ENCODE measurements at places on chromosomes 13 and 19.

- peak; percentile 39 for DNase-seq
Measured at GRCh38 chr13:102870677-102871415, 25.0 kb downstream of the ERCC5 start.

DNA sequence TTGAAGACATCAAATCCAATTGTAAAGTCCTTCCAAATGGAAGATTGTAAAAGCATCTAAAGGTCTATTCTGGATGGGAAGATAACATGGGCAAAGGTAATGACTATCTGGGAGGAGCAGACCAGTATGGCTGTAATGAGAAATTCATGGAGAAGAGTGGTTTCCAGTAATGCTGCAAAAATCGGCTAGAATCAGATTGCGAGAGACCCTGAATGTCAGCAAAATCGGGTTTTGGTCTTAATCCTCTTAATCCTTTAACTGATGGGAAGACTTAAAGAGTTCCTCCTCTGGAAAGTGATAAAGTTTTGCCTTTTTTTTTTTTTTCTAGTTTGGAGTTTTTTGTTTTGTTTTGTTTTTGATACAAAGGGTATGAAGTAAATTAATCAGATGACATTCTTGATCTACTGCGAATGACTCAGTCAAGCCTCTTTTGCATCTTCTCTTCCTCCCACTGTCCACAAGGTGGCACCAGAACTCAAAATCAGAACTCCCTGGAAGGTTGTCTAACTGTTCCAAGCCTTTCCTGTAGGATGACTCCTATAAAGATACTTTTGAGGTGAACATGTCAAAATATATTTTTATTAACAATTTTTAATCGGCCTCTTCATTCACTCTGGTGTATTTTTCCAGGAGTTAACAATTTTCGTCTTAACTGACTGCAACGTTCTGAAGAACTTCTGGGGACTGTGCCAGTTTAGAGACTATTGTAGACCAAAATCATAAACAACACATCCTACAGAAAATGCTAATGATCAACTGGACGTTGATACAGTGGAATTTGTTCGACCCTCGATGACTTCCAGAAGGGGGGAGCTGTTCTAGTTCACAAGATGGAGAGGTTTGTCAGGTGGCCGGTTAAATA, 213.3 kb upstream of the MIR17HG start:
- peak; percentile 26 for DNase-seq

- no peak for DNase-seq
Measured at GRCh38 chr13:108795841-108796240, 166.4 kb downstream of the MYO16 start.

DNA sequence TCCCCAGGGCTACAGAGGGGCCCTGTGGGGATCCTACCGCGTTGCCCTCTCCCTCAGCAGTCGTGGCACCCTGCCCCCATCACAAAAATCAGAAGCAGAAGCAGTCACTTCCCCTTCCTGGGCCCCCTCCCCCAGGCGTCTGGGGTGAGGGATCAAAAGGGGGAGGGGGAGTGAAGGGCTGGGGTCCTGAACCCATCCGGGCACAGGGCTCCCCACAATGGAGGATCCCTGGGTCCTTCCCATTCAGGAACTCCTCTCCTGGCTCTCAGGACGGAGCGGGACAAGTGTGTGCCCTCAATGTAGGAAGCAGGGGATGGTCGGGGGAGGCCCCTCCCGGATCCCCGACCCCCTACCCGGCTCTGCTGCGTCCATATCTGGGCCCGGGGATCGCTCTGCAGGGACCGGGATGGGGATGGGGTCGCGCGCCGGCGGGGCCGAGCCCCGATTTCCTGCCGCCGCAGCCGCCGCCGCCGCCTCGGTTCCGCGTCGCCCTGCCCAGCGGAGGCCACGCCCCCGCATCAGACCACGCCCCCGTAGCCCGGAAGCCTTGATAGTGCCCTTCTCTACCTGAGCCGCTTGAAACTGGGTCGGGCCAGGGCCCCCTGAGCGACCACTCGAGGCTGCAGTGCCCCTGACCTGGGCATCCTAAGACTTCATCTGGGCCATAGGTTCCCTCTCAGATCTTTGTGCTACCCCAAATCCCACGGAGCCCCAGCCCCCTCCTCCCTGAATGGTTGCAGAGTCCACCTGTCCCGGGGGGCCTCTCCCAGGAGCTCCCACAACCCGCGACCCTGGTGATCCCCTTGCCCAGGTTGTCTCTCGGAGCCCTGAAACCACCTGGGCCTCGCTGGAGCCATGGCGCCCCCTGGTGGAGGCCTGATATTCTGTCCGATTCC, at the start of gene GMIP:
Gene GMIP, minus strand, starts transcription at position 500 of the 896 bp plus-strand sequence. Its CDS starts 128 bp downstream, at position 372.
- DNase-seq, result peak; percentile 62

DNA sequence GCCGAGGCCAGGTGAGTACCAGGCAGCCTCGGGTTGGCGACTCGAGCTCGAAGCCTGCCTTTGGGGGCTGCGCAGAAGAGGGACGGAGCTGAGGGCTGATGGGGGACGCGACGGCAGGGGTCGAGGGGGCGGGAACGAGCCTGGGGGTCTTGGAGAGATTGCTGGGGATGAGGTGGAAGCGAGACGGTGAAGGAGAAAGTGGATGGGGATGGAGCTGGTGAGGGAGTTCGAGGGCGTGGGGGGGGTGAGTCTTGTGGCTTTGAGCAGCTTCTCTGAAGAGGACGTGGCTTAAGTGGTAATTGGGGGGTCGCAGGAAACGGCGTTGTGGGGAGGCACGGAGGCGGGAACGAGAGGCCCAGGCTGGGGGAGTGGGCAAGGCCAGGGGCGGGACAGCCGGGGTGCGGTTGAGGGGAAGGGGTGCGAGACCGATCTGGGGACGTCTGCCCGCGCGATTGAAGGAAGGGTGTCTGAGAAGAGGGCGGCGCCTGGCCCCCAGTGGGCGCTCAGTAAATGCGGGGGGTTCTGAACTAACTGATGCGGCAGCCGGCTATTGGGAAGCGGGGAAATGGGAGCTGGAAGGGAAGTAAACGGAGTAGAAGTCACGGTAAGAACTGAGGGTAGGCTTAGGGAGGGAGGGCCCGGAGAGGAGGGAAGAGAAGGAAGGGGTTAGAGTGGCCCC, 426 bp downstream of the MYO9B start:
- no peak for DNase-seq

GRCh38 chr13:109209526-109209925, 576.9 kb downstream of the IRS2 start:
- no peak for DNase-seq

GRCh38 chr19:939439-939838, 13.6 kb downstream of the ARID3A start:
- no peak for DNase-seq

DNA sequence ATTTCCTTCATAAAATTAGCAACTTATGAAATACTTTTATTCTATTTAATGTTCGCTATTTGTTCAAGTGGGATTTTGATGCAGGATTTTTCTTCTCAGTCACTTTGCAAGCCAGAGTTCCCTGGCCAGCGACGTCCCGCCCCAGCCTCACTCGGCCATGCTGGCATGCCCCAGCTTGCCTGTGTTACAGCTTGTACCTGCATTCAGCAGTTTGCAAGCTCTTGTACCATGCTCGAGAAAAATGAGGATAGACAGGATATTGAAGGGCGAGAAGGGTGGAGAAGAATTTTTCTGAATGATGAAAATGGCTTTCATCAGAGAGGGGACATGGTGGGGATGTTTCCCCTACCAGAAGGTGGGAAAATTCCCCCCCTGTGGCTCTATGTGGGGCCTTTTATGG, 2180.2 kb upstream of the PCDH20 start:
- no peak for DNase-seq

DNA sequence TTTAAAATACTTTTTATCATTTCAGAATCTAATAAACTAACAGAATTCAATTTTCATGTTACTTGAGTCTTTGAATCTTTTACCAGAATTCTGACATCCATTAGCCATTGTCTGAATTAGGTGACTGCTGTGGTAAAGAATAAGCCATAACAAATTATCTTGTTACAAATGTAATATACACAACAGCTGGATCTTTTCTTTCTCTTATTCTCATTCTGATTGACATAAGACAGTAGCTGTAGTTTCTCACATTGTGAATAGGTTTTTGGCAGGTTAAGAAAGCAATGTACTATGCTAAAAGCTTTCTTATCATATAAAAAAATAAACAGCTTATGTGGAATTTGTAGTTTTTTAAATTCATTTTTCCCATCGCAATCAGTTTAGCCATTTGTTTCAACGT, 734.0 kb upstream of the PCDH9 start:
- DNase-seq, result no peak

- DNase-seq, result no peak
Measured at GRCh38 chr13:36764957-36765356, 54.1 kb upstream of the RFXAP start.

- no peak for DNase-seq
Measured at GRCh38 chr13:36418022-36418805, 14.1 kb upstream of the CCNA1 start.

- DNase-seq, result peak; percentile 92
Measured at GRCh38 chr13:113836768-113837559, 26.9 kb downstream of the GAS6 start.

GRCh38 chr13:111913761-111914140, 153.2 kb upstream of the SOX1 start:
- no peak for DNase-seq

GRCh38 chr13:84931264-84931663, 868.0 kb downstream of the SLITRK6 start:
- no peak for DNase-seq

GRCh38 chr19:47471733-47472457, at the start of gene SLC8A2:
Gene SLC8A2 (minus strand): TSS chr19:47471893. CDS start chr19:47466403, 5,490 bp downstream.
- peak; percentile 92 for DNase-seq

GRCh38 chr19:47002853-47003610, 16.6 kb upstream of the NPAS1 start:
- no peak for DNase-seq

GRCh38 chr13:44075113-44075512, 195.4 kb downstream of the LACC1 start:
- no peak for DNase-seq
